HS-27A (cell line): ENCODE measurements at places on chromosomes 2 and 18.

- no peak for DNase-seq
These were observed 111.5 kb upstream of the SULT1C3 start for GRCh38 chr2:108128249-108128648.

GRCh38 chr2:42013409-42013808 is 34.4 kb upstream of the PKDCC start:
- DNase-seq = no peak

DNA sequence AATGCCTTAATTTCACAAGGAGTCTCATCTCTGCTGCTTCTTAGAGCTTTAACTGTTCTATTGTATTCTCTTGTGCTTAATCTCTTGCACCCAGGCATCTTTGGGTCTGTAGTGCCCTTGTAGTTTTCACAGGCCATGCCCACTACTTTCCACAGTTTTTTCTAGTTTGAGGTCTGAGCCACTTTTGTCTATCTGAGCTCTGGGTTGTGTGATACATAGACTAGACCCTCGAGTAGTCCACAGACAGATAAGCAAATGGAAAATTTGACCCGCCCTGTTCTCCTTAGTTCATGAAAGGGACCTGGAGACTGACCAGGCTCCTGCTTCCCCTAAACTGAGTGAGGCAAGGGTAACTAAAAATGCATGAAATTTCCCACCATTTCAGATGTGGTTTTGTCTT is 466.8 kb upstream of the ZEB2 start:
- DNase-seq = no peak

DNA sequence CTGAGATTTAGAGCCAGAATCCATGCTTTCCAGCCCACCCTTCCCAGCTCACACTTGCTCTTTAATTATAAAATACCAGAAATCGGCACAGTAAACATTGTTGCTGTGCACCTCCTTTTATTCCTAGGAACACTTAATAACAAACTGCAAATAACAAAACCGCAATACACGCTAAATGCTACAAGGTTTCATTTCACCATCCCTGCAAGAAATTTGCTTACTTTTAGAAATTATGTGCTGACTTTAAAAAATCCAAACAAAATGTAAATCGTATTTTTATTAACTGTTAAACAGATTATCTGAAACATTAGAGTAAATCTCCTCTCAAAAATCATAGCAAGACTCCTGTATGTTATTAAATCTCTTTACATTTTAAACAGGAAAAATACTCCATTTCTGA is 79.3 kb downstream of the TCF4 start:
- no peak for DNase-seq

GRCh38 chr18:74288730-74289129 is 3.0 kb downstream of the CYB5A start:
- no peak for DNase-seq

DNA sequence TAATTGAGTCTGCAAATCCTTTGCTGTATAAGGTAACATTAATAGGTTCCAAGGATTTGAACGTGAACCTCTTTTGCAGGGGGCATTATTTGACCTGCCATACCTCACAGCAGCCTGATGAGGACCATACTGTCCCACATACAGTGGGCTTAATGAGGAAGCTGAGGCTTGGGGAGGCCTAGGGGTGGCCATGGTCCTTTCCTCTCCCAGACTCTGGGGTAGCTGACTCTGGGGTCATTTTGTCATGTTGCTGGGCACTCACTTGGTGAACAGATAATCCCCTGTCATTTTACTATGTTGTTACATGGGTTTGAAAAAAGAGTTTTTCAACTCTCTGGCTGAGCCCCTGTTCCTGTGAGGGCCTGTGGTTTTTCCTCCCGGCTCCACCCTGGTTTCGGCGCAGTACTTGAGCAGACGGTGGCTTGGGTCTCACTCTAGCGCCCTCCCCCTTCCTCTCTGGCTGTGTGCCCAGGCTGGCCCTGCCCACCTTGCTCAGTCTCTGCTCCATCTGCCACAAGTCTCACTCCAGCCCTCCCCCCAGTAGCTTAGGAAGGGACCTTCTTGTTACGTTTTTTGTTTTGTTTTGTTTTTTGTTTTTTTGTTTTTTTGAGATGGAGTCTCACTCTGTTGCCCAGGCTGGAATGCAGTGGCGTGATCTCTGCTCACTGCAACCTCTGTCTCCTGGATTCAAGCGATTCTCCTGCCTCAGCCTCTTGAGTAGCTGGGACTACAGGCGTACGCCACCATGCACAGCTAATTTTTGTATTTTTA is 21.0 kb downstream of the INPP4A start:
- DNase-seq = no peak

DNA sequence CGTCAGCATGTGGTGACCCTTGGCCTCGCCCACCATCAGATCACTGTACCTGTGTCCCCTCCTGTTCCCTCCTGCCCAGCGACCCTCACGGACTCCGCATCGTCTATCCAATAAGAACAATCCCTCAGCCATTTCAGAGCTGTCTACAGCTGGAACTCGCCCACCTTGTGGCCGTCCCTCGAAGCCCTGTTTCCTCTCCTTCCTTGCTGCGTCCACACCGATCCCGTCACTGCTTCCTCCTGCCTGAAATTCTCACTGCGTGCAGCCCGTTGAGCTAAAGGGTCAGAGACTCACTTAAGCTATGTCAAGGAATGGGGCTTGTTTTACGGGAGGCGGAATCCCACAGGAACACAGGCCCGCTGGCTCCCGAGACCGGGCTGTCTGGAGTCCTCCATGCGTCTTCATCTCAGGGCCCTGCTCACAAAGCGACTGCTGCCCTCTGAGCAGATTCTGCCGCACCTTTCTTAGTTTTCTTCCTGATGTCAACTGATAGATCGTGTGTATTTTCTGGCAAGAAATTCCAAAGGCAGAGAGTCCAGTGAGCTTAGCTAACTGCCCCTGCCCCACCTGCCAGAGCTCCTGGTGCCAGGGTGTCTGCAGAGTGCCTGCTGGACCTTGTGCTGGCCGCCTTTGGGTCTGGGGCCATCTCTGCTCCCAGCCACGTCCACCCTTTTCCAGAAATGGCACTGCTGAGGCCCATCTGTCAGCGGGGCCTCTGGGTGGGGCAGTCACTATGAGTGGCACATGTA is 35.3 kb downstream of the KLHL29 start:
- DNase-seq = no peak

GRCh38 chr2:165790466-165790865 is 3.6 kb downstream of the GALNT3 start:
- DNase-seq = no peak

- DNase-seq = no peak
These were observed 27.9 kb upstream of the AGFG1 start for GRCh38 chr2:227443889-227444568.

DNA sequence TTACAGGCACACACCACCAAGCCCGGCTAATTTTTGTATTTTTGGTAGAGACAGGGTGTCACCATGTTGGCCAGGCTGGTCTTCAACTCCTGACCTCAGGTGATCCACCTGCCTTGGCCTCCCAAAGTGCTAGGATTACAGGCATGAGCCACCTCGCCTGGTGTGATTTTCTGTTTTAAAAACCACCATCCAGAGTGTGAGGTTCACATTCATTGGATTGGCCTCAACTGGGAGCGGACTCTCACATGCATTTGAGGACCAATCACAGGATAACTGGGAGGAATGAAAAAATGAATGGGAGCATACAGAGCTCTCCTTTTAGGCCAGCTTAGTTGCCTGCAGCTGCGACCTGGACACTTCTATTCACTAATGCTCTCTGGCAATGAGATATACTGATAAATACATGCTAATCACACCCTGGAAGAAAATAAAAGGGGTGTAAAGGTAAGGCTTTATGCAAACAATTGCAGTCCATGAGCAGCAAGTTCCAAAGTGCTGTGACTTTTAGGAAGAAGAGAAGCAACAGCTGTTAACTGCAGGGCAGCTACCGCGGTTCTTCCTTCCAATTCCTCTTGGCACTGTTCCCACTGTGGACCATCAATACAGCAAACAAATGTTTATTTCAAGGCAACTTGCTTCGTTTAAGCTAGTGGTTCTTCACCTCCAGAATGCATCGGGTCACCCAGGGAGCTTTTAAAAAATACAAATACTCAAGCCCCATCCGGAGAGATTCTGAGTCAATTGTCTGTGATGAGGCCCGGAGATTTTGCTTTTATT is 49.5 kb upstream of the FZD5 start:
- no peak for DNase-seq

- DNase-seq = no peak
These were observed 183.3 kb downstream of the TDRD15 start for GRCh38 chr2:21307037-21307436.

DNA sequence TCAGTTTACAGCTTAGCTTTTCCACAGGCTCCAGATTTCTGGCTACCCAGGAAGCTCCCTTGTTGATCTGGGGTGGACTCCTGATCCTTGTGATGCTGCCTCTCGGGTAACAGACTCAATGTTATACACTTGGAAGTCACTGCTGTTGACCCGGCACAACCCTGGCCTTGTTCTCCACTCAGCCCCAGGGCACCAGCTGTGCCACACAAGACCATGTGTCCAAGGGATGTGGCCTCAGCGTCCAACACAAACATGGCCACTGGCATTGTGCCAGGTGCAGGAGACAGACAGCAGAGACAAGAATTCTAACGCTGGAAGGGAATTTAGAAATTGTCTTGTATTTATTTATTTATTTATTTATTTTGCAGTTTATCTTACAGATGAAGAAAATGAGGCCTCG is 39.0 kb upstream of the PPP4R1 start:
- no peak for DNase-seq

GRCh38 chr18:67301592-67301991 is 214.9 kb downstream of the DSEL start:
- DNase-seq = no peak

GRCh38 chr18:25420077-25420825 is 68.3 kb upstream of the ZNF521 start:
- DNase-seq = no peak

- no peak for DNase-seq
These were observed 24.3 kb upstream of the LTBP1 start for GRCh38 chr2:32922501-32922900.

GRCh38 chr2:42104621-42105020 is 56.8 kb downstream of the PKDCC start:
- no peak for DNase-seq

DNA sequence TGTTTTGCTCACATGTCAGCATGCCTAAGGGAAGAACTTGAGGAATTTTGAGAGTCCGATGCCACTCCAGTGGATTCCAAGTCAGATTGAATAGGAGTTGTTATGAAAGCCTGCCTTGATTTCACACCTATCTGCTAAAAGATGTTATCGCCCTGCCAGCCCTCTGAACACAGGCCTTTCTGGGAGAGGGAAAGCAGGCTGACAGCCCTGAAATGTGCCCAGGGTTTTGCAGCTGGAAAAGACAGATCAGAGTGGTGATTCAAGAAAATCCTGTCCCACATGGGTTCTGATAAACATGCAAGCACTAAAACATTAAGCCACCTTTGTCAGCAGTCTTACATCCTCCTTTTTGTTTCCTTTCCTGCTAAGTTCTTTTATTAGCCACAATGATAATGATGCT is 1752.9 kb upstream of the CELF4 start:
- no peak for DNase-seq

DNA sequence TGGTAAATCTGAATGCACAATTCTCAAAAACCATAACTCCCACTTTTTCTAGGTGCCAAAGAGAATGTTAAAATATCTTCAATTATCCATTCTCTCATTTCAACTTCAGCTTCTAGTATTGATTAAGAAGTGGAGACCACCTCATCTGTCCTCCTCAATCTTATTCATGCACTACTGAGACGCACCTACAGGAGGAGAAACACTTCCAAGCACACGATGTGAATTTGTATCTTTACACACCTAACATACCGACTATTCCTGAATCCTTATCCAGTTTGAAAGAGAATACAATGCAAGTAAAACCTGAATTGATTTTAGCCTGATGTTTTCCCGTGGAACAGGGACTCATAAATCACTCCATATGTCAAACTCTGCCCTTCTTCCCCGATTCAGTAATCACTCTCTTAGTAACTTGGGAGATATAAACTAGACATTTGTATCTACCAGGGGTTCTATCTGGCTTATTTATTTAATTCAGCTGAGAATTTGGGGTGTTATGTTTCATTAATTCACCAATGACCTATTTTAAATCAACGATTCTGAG is 101.0 kb downstream of the MREG start:
- no peak for DNase-seq

DNA sequence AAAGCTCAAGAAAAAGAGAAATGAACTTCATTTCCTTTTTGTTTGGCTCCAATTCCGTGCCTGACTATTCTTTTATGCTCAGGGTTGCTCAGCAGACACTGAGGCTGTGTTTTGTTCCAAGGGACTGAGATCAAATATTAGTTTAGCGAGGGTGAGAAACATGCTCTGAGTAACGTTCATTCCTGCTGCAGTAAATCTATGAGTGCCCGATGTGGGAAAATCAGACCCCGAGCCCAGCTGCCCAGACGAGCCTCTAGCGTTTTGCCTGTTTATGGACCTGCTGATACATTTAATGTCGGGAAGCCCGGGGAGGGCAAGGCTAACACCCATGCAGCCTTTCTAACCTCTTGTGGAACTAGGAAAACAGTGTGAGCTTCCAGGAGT is 119.2 kb downstream of the VAPA start:
- DNase-seq = no peak

- no peak for DNase-seq
These were observed 212.4 kb downstream of the RPIA start for GRCh38 chr2:88903749-88904353.

- peak; percentile 72 for DNase-seq
These were observed 22.0 kb downstream of the FHL2 start for GRCh38 chr2:105376789-105377240.
